ENCODE measurements at places on chromosomes 6 and 20.

- peak; percentile 23 for DNase-seq
Observed at GRCh38 chr6:33317419-33317668, 200 bp downstream of the ZBTB22 start.

GRCh38 chr20:58416835-58417234 is 27.8 kb downstream of the VAPB start:
- no peak for DNase-seq

DNA sequence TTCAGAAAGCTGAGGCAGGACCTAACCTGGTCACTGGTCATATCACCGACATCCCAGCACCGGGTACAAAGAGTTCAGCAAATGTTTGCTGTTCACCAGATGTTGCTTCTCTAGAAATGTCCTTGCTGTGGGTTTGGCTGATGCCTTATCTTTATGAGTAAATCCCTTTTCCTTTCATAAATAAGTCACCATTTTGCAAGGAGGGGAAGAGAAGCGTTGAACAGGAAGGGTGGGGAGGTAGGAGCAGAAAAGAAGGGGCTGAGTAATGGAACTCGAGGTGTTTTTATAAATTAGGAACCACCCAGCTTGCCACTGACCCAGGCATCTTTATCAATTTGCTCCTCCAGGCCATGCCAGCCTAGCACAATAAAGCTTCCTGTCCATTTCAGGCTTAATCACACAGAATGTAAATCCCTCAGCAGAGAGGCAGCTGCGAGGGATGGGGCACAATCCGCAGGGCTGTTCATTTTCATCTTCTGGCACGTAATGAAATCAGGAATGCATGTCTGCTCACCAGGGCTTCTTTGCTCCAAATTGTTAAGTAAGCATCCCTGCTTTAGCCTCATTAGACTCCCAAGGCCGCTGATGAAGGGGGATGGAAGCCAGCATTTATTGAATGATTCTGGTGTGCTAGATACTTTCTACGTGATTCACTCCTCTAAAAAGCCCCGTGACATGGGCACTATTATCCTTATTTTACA is 371.9 kb upstream of the CHD6 start:
- DNase-seq: no peak

DNA sequence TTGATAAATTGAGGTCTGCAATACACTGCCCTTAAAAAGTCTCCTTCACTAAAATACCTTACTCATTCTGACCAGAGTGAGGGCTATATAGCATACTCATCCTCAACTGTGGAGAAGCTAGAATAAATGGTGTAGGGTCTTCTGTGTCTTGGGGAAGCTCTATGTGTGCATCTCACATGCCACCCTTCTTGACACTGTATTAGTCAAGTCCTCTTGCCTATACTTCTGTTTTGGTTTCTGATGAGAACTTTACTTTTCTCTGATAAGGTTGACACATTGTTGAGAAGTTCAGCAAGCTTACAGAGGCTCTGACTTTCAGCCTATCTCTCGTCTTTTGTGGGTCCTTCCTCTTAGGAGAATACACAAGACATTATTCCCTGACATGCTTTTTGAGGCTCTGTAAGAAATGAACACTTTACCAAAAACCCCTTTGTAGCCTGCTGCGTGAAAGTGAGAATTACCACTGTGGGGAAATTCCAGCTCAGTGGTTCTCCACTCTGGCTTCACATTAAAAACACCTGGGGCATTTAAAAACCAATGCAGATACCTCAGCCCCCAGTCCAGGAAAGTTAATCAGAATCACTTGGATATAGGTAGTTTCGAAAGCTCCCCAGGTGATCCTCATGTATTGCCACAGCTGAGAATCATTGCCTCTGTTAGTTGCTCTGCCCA is 372.1 kb upstream of the HS3ST5 start:
- no peak for DNase-seq

DNA sequence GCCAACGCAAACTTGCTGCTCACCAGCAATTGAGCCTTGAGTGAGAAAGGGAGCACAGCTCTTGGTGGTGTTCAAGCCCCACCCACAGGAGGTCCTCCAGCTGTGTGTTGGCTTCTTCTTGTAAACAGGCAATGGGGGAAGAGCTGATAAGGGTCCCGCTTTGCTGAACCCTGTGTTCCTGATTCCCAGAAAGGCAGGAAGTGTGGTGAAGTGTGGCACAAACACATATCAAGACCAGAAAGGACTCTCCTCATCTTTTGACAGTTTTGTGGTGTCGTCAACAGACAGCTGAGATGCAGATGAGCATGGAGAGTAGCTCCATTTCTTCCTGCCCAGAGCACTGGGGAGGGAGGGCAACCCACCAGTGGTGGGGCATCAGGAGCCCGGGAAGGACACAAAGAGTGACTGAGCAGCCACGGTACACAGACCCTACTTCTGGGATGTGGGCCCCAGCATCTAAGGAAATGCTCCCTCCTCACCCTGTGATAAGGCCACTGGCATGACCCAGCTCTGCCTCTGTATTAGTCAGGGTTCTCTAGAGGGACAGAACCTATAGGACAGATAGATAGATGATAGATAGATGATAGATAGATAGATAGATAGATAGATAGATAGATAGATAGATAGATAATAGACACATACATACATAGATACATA is 188.9 kb upstream of the TAB2 start:
- DNase-seq: no peak

- DNase-seq: no peak
Observed at GRCh38 chr20:53631909-53632662, 38.4 kb upstream of the ZNF217 start.

DNA sequence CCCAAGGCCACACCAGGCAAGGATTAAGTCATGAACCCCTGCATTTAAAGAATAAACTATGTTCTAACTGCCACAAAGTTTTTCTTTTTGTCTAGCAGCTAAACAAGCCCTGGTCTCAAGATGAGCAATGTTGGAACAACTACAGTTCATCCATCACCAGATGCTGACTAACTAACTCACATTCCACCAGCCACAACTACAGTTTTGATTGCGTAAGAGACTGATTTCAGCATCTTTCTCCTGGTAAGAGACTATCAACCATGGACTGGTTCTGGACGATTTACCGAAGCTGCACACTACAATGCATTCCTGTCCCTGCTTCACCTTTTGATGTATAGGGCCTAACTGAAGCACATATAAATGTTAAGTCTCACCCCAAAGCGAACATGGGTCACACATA is 43.0 kb downstream of the F13A1 start:
- no peak for DNase-seq

DNA sequence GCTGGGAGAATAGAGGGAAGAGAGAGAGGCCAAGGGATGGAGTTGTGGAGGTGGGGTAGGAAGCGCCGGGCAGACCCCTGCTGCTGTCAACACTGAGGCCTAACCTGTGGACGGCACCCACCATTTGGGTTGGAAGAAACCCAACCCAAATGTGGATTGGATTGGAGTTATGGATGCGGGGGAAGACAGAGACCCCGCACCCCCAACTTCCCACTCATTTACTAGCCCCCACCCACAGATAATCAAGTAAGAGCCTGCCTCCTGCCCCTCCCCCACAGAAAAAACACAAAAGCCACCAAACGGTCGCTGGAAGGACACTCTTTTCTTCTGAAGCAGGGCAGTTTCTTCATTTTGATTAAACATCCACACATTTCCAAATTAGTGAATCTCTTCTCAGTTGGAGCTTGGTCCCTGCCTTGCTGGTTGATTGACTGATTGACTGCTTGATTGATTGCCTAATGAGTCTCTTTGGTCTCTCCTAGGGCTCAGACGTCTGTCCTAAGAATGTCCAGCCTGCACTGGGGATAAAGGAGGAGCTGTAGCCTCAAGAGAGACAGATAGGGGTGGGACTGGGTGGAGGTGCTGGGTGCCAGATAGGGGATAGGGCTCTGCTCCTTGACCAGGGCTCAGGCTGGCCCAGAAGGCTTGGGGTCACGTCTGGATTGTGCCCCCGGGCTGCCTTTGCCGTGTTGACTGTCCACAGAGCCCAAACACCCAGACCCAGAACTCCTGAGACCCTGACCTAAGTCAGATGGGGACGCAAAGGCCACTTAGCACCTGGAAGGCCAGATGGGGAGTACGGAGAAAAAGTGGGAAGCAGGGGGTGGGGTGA is 74.9 kb upstream of the FOXP4 start:
- no peak for DNase-seq

DNA sequence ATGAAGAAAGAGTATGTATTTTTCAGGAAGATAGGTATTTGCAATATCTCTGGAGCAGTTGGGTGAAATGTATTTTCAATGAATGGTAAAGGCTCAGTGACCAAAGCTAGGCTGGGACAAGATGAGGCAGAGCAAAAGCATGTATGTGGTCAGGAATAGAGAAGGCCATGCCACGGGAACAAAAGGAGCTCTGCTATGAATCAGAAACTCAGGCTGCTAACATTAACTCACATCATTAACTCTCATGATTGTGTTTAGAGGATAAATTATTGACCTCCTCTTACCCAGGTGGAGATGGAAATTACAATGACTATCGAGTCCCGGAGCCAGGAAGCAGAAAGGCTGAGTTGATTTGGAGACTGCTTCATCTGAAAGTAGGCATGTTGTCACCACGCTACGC is 220.2 kb downstream of the FUT9 start:
- no peak for DNase-seq

DNA sequence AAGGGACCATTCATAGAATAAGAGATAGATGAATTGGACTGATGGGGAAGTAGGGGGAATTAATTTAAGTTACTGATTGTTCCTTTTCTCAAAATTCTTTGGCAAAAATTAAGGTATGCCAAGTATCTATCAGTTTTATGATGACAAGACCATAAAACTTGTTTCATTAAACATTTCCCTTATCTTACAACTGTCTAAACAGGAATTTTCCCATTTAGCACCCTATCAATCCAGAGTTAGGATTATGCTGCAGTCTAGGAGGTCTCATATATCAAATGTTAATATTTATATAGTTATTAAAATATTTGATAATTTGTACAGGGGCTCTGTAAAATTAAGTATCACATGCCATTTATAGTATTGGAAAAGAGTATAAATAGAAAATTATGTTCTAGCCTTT is 51.5 kb upstream of the ARID1B start:
- DNase-seq: no peak

DNA sequence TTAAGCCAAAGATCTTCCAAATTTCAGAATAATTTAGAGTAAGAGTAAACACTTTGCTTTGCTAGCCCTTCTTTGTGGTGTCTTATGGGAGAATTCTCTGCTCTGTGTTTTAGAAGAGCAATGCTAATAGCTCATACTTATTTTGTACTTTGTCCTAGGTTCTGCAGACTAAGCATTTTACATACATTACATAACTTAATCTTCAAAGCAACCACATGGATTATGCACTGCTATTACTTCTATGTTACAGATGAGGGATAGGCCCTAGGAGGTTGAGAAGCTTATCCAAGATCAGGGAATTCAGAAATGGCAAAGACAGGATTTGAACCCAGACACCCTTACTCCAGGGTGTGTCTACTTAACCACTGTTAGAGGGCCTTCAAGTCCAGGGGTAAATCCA is 9.8 kb upstream of the CCDC170 start:
- no peak for DNase-seq

- DNase-seq: no peak
Observed at GRCh38 chr6:24949020-24949569, 13.3 kb upstream of the RIPOR2 start.

DNA sequence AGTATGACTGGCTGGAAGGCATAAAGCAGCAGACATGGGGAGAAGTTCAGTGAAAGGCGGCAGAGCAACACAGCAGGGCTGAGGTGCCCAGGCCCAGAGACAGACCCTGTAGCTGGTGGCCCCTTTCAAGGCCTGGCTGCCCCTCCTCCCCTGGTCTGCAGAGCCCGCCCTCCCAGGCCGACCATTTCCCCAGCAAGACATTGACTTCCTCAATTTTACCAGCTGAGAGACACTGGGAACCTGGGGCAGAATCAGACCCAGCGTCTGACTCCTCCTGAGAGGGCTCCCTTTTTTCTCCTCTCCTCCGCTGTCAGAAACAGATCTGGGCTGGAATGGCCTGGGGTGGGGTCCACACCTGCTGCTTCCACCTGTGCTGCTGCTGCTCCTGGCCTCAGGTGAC is at the start of gene TREML4:
TSS of gene TREML4 (plus strand) at position 254 of the 400 bp plus-strand sequence. CDS start at position 333, 79 bp downstream.
- DNase-seq: no peak

All from stimulated activated CD4-positive, alpha-beta T cell treated with anti-CD3 and anti-CD28 coated beads, Interleukin-1b, Interleukin-23, amount 100 ng/mL, for 1 hour (primary cell).